ENCODE measurements at places on chromosomes 13 and 19.

DNA sequence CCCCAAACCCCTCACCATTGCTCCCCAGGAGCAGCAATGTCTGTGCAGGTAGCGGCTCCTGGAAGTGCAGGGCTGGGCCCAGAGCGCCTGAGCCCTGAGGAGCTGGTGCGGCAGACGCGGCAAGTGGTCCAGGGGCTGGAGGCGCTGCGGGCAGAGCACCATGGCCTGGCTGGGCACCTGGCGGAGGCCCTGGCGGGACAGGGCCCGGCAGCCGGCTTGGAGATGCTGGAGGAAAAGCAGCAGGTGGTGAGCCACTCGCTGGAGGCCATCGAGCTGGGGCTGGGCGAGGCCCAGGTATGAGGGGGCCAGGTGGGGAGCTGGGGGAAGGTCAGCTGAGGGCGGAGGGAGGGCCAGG, 4.9 kb downstream of the KLC3 start:
- no peak for DNase-seq

DNA sequence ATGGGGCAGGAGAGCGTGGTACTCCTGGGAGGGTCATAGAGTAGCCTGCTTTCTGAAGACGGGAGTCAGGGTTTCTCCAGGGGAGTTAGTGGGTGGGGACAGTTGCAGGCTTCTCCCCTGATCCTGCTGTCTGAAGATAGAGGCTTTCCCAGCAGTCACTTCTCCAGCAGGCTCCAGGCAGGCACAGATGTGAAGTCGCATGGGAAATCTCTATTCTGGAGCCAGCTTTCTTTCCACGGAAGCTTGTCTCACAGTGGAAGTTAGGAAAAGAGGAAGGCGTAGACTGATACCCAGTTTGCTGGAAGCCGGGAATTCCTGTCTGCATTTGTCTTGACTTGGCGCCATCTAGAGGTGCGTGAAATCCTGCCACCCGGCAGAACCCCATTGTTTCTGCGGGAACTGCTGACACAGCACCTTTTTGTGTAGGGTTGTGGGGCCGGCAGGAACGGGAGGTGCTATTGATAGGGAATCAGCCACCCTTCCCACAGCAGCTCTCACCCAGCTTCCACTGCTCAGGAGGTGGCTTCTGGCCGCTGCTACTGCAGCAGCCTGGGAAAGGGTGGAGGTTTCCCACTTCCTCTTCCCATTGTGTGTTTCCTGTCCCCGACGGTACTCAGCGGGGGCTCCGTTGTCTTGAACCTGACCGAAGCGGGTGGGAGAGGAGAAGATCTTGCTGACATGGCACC, 28.5 kb upstream of the NPAS1 start:
- DNase-seq: peak; percentile 68

DNA sequence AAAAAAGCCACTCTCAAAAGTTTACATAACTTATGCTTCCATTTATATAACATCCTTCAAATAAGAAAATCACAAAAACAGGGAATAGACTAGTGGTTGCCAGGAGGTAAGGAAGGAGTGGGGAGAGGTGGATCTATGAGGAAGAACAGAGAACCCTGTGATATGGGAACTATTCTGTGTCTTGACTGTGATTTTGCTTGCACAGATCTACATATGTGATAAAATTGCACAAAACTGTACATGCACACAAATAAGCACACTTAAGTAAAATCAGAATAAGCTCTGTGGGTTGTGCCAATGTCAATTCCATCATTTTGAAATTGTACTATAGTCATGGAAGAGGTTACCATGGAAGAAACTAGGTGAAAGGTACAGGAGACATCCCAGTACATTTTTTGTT, 121.6 kb upstream of the SGCG start:
- no peak for DNase-seq

GRCh38 chr13:91302111-91302510, 45.4 kb upstream of the MIR17HG start:
- no peak for DNase-seq

- DNase-seq: peak; percentile 67
Observed at GRCh38 chr19:2613507-2614295, 88.8 kb downstream of the GNG7 start.

DNA sequence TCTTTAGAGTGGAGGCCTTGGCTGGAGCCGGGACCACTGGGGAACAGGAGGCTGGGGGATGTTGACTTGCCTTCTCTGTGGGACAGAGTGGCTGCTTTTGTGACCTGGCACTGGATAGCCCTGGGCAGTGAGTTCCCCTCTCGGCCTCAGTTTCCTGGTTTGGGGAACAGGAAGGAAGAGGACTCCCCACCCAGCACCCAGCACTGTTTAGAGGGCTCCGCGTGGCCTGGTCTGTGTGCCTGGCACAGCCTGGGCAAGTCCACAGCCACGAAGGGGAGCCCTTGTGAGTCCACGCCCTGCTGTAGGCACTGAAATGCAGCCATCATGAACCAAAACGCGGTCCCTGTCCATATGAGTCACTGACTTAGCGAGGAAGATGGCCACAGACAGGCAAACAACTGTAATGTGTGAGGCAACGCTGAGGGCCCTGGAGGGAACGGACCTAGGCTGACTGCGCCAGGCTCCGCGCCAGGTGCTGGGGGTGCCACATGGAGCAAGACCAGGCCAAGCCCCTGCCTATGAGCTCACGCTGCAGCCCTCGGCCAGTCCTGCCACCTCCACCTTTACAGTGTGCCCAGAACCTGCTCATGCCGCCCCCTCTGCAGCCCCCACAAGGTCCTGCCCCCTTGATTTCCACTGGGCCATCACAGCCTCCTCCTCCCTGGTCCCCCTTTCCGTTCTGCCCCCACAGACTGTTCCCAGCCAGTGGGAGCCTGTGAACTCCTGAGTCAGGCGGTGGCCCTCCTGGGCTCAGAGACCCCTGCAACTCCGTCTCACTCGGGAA, 35.5 kb downstream of the PAK4 start:
- DNase-seq: no peak

Data from activated CD8-positive, alpha-beta memory T cell treated with anti-CD3 and anti-CD28 coated beads, Interleukin-2, amount 50 U/mL, for 4 hours (primary cell).